ENCODE measurements at places on chromosomes 7 and 10.

GRCh38 chr10:129727495-129727894, 236.6 kb downstream of the EBF3 start:
- no peak for DNase-seq

- no peak for DNase-seq
Measured at GRCh38 chr10:58177362-58177947, 90.2 kb downstream of the IPMK start.

- DNase-seq = no peak
Measured at GRCh38 chr7:97697396-97697795, 34.5 kb upstream of the TAC1 start.

DNA sequence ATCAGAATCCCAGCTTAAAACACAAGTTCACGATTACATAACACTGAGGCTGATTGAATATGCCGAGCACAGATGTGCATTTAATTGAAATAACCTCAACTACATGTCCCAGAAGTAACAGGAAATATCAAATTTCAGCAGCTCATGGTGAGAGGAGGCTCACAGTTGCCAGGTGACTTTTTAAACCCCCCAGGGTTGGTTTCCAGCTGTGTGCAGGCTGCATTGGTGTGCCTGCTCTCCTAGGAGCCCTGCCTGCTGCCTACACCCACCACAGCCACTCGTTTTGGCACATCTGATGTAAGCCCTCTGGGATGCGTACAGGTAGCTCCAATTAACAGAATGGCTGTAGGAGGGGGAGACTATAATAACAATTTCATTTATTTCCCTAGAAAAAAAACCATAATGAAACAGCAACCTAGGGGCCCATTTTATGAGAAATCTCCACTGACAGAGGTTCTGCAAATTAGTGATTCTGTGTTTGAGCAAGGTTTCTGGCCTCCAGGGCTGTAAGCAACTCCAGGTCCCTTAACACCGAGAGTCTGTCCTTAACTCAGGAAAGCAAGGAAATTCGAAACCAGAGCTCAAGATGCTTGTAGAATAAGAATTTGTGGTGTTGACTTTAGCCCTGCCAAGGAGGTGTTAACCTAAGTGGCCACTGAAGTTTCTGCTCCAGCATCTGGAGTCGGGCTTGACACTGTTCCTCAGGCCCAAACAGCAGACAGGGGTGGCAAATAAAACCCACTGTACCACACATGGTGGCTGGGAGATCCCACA, 161.9 kb downstream of the BMPER start:
- no peak for DNase-seq

GRCh38 chr10:72499701-72500100, 126.2 kb downstream of the MICU1 start:
- no peak for DNase-seq

DNA sequence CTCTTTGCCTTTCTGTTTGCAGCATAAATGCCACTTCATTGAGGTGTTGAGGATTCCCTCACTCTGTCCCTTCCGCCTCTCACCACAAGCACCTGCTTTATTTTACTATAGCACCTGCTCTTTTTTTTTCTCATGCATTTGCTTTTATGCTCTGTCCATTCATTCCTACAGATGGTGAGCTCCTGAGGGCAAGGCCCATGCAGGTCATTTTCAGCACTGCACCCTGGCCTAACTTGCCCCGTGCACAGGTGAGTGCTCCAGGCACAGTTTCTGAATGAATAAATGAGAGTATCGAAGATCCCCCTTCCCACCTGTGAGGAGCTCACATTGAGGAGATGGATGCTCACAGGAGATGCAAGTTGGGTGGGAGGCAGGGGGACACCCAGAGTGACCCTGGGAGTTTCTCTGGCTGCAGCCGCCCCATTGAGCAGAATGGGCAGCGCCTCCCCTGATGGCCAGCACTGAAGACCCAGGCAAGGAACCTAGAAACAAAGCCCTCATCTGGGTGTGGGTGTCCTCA, 1.2 kb upstream of the AKR1E2 start:
- no peak for DNase-seq

DNA sequence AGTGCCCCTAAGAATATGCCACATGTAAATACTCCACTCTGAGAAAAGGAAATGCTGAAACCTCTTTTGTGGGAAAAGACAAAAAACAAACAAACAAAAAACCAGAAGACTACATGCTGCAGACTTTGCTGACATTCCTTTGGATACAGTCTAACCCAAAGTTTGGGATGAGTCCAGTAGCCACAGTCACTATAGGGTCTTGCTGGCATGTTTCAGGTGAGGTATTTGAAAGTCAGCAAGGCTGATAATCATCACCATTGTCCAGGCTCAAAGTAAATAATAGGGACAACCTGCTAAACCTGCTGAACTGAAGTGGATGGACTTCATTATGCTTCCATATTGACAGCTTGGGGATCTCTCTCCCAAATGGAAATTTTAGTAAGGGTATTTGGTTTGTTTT, 1087.0 kb upstream of the LRRTM3 start:
- DNase-seq = no peak

GRCh38 chr10:71968553-71969474, 4.6 kb downstream of the CHST3 start:
- no peak for DNase-seq

GRCh38 chr10:70677016-70677415, 4.7 kb downstream of the ADAMTS14 start:
- no peak for DNase-seq

GRCh38 chr7:83798489-83798888, 149.6 kb upstream of the SEMA3E start:
- DNase-seq = no peak

DNA sequence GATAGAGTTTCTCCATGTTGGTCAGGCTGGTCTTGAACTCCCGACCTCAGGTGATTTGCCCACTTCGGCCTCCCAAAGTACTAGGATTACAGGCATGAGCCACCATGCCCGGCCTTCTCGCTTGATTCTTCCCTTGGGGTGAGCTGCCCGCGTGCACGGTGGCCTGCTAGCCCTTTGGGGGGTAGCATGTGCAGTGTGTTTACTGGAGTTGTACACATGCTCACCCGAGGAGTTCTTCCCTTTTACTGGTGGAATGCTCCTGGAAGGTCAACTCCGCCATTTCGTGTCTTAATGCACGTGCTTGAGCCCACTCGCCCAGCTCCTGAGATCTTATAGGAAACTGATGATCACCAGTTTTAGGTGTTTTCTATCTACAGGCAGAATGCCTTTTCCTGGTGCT, 17.0 kb upstream of the ADAMTS14 start:
- DNase-seq = no peak

DNA sequence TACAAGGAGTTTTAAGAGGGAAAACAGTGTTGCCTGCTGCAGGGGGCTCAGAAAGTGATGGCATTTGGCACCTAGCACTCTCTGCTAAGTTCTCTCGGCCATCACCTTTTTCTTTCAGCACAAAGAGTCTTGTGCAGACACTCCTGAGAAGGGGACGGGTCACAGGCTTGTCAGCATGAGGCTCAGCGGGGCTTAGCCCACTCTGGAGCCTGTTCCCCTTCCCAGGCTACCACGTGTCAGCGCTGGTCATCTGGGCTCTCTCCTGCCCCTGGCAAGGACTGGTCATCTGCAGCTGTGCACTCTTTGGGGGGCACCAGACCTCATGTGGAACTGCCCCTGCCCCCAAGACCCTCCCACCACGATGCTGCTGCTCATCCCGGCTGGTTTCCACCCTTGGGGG, 152.1 kb upstream of the MKI67 start:
- DNase-seq = no peak

- no peak for DNase-seq
Measured at GRCh38 chr7:3283130-3283704, 17.8 kb upstream of the SDK1 start.

- no peak for DNase-seq
Measured at GRCh38 chr7:156220078-156220605, 407.9 kb upstream of the SHH start.

GRCh38 chr10:122671355-122671754, 28.3 kb downstream of the C10orf120 start:
- DNase-seq = no peak

GRCh38 chr7:126778101-126778500, 474.6 kb downstream of the GRM8 start:
- DNase-seq = no peak

DNA sequence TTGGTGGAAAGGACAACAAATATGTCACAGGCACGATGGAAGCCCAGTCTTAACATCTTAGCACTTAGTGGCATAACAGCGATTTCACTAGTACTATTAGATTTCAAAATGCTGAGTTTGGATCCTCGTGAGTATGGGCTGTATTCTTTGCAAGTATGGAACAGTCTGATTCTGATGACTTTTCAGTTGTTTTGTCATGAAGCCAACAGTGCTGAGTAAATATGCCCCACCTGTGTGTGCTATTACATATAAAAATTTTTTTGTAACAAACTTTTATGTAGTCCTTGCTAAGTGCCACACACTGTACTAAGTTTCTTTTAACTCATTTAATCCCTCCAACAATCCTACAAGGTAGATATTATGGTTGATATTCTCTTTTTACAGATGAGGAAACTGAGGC, 30.8 kb downstream of the MTURN start:
- DNase-seq = no peak

DNA sequence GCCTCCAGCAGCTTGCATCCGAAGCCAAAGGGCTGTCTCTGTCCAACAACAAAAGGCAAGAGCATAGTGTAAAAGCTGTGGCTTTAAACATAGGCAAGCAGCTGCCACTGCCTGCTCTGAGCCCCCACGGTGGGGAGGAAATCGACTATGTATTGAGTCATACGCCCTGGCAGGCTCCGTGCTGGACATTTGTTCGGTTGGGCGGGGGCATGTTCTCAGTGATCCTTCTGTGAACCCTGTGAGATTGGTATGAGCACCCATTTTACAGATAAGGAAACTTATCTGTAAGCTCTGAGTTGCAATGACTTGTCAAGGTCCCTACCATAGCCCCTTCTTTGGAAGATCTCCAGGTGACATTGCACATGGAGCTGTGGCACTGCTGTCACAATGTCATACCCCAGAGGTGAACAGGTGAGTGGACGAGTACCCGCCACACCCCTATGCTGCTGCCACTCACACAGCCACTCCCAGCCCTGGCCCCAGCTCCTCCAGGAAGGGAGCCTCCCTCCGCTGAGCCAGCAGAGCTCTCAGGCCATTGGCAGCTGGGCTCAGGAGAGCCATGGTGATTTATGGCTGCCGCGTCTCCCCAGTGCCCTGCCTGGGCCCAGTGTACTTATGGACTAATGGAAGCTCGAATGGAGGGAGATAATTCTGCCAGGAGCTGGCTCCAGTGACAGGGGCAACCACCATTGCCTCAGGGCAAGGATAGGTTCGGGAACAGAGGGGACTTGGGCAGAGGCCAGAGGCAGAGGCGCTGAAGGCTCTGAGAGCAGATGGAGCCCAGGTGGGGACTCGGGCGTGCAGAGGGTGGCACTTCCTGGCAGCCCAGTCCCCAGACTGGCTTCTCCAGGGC, 43.7 kb downstream of the UNC5B start:
- no peak for DNase-seq

DNA sequence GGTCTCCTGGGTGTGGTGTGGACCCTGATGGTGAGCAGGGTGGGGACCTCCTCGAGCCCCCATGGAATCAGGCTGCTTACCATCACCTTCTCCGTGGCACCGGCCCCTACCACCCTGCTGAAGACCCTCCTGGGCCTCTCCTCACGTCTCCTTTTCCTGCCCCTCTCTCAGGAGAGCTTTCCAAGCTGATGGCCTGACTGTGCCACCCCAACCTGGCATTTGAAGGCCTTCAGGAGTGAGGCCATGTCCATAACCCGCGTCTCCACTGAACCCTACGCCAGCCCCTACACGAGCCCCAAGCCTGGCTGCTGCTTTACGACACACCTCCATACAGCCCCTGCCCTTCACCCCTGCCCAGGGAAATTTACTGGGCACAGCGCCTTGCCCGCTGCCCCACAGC, 55.4 kb downstream of the ZRANB1 start:
- DNase-seq = no peak

DNA sequence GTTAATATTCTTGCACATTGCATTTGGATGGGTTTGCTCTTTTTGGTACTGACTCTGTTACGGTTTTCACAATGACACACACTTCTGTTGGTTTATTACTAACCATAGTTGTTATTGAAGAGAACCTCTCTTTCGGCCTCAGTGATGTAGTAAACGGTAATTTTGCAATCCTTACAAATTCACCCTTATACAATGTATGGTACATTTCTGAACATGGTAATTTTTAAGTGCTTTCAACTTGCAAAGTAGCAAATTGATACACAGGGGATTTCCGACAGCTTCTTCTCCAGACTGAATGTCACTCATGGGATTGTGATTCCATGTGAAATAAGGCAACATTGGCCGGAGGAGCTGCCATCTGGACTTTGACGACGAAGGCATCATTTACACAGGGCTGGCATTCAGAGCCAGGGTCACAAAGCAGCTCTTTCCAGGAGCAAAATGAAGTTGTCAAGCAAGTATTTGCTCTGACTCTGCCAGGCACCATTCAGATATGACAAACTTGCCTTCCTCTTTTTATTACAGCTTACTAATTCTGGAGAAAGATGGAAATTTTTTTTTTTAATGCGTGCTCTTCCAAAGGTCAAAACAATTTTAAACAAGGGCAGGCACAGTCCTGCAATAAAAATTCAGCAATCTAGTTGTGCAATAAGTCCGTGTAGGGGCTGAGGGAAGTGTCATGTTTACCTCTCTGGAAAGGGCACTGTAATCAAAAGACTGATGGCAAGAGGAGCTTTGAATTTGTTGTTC, 711.5 kb upstream of the C7orf33 start:
- no peak for DNase-seq

GRCh38 chr10:114239117-114239993, at the start of gene VWA2:
VWA2 (plus strand) TSS chr10:114239254; CDS start chr10:114248714, 9,460 bp downstream.
- peak; percentile 68 for DNase-seq

GRCh38 chr10:100872034-100872791, 40.5 kb upstream of the SLF2 start:
- DNase-seq = peak; percentile 78

GRCh38 chr10:108052981-108053380, 888.5 kb upstream of the SORCS1 start:
- no peak for DNase-seq

- DNase-seq = peak; percentile 65
Measured at GRCh38 chr10:8416760-8417159, 362.3 kb downstream of the GATA3 start.

GRCh38 chr10:100254191-100254590, 13.2 kb downstream of the CWF19L1 start:
- DNase-seq = no peak

DNA sequence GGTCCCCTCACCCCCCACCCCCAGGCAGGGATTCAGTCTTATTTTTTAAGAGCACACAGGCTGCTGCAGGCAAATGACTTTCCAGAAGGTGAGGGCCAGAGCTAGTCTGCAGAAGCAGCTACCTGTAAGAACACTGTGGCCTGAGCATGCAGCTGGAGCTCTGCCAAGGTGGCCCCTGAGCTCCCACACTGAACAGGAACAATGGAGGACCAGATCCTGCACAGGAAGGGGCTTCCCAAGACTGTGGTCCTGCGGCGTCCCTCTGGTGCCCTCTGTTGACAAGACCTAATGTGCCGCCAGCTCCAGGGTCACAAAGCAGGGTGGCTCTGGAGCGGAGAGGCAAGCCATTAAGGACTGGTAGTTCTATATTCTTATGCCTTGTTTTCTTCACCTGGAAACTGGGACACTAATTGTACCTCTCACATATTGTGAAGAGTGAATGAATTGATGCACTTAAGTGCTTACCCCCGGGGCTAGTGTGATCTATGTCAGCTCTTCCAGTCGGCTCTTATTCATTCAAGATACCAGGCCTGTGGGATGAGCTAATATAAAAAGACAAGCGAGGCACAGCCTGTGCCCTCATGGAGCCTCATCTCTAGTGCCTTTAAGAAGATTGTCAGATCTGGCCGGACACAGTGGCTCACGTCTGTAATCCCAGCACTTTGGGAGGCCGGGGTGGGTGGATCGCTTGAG, 8.0 kb upstream of the BEND7 start:
- peak; percentile 61 for DNase-seq

- no peak for DNase-seq
Measured at GRCh38 chr7:22601003-22601402, 101.0 kb upstream of the STEAP1B start.

Measured in activated CD8-positive, alpha-beta T cell treated with anti-CD3 and anti-CD28 coated beads for 36 hours (primary cell).